Fibroblast of mammary gland (primary cell): ENCODE measurements at places on chromosomes 5 and 9.
A peak's percentile ranks its signal among the peaks of the same experiment; 100 is the strongest.

GRCh38 chr5:38556599-38557307 lies at the start of gene LIFR:
Gene LIFR (minus strand): TSS chr5:38556646. CDS start chr5:38530647, 25,999 bp downstream.
- peak; percentile 77 for DNase-seq

DNA sequence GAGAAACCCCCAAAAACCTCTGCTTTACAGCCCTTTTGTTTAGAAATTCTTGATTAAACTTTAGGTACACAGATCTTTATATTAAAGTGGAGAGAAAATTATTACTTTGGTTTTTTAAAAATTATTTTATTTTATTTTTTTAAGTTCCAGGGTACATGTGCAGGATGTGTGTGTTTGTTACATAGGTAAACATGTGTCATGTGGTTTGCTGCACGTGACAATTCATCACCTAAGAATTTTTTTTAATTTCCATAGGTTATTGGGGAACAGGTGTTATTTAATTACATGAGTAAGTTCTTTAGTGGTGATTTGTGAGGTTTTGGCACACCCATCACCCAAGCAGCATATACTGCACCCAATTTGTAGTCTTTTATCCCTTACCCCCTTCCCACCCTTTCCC lies 581.7 kb downstream of the CSNK1G3 start:
- no peak for DNase-seq

DNA sequence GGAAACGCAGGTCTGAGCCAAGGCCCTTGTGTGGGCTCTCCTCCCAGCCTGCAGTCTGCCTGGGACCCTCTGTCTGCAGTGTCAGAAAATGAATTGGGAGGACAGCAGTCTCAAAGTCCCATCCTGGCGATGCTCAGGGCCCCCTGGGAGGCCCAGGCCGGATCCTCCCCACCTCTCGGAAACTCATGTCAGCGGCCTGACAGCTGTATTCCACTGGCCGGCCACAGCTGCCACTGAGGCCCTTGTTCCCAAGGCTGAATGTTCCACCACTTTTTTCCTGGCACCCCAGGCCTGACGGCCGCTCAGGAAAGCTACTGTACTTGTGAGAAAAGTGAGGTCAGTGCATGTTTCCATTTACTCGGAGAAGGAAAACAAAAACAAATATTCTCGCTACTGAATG lies 180.0 kb downstream of the FGF18 start:
- no peak for DNase-seq

DNA sequence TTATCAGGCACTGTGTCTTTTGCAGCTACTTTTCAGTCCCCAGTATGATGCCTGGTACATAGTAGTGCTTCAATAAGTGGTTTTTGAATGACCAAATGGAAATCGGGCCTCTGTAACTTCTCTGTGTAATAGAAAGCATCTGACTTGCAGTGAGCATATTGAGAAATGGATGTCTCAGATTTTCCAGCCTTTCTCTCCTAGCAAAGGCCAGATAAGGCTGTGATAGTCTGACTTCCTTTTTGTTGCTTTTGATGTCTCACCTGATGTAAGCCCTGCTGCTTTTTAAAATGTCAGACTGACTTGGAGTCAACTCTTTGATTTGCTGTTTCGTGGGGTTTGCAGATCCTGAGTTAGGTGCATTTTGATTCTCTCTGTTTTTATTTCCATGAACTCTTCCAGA lies 590.0 kb upstream of the ZNF608 start:
- no peak for DNase-seq

- DNase-seq: peak; percentile 20
Measured at GRCh38 chr5:141172381-141173204, at the start of gene PCDHB7. Gene PCDHB7 (plus strand): TSS chr5:141172644. CDS start chr5:141172836, 192 bp downstream.

- DNase-seq: no peak
Measured at GRCh38 chr5:27472871-27473270, 434.5 kb upstream of the CDH9 start.

DNA sequence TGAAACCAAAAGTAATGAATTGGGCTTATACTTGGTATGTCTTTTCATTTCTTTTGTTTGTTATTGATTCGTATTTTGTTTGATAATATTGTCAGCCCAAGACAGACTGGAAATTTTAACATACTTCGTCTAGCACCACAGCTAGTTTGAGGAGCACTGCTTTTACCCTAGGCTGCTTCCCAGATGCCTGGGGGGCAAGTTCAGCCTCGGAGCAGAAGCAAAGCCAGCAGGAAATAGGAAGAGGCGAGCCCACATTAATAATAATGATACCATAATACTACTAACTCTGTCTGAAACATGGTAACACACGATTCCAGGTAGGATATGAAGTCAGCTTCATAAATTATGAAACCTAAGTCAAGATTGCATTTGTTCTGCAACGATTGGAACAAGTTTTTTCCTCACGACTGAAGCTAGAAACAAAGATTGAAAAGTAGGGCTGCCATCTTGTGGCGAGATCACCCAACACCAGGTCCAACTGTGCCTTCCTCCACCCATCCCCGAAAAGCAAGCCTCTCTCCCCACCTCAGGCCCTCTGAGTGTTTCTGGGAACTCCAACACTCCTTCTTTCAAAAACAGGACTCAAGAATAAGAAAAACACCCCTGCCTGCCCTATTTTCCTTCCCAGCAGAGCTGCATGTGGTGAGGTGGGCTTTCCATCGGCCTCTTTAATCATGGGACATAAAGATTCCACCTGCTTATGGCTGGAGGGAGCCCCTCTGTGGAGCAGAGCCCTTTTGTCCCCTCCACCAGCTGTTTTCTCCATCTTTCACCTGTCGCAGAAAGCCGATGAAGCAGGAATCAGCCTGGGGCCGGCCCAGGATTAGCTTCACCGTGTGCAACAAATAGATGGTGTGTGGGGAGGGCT lies 236.4 kb downstream of the CAAP1 start:
- DNase-seq: peak; percentile 18

DNA sequence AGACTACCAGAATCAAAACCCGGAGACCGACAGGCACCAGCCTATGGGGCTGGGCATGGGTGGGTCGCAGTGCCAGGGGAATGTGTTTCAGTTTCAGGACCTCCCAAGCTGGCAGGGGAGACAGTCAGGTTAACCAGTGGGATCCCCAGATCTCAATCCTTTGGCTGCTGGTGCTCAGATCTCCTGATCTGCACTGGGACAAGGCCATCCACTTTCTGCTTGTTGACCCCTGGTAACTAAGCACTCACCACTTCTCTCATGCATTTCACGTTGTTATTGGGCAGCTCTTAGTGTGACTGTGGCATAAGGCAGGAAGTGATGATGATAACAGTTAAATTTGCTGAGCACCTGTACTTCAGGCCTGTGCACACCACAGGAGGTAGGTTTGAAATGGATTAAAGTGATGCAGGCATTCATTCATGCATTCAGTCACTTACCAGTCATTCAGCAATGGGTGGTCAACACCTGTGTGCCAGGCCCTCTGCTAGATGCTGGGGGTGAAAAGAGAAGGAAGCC lies 42.1 kb upstream of the STXBP1 start:
- DNase-seq: no peak

DNA sequence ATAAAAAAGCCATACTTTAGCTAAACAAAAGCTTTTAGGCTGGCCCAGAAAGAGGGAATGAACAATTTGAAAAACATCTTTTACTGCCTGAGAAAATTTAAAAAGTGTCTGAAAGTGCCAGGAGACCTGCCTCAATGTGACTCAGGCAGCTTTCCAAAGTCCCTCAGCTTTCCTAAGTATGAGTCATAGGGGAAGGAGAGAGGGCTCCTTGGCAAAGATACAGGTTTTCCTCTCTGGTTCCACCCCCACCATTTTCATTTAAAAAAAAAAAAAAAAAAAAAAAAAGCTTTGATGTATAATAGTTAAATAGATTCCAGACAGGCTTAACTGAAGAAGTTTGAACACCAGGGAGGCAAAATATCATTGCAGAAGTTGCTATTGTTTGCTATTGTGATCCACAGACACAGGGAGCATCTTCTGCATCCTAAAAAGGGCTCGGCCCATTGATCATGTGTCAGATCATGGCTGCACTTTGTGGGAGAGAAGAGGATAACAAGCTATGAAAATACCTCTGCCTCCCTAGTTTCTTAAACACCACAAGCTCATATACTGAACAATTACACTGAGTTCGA lies 71.5 kb downstream of the MRPS27 start:
- peak; percentile 95 for DNase-seq

DNA sequence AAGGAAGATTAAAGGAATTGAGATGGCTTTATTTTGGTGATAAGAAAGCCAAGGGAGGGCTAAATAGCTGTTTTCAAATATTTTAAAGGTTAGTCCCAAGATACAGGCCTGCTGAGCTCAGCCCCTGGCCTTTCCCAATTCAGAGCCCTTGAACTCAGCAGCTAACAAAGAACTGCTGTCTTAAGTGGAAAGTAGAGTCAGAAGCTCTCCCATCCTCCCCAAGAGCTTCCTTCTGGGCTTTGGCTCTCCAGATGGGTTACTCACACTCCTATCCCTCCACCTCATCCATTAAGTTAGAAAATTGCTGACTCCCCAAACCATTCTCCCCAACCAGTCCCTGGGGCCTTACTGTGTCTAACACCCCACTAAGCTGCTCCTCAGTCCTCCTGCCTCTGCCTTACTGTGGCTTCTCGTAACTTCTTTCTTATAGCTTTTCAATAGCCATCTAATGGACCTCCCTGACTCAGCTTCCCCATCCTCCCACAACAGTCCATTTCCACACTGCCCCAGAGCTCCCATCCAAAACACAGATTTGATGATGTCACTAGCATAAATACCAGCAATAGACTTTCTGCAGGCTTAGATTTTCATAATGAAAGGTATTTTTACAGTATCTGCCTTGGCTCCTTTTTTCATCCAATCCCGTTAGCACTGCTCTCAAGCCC lies 239.1 kb downstream of the ENC1 start:
- no peak for DNase-seq

- DNase-seq: peak; percentile 89
Measured at GRCh38 chr9:98654247-98654646, 54.5 kb downstream of the GABBR2 start.

GRCh38 chr9:1490341-1491232 lies 440.4 kb downstream of the DMRT2 start:
- peak; percentile 59 for DNase-seq
